ENCODE measurements at places on chromosomes 6 and 20.

DNA sequence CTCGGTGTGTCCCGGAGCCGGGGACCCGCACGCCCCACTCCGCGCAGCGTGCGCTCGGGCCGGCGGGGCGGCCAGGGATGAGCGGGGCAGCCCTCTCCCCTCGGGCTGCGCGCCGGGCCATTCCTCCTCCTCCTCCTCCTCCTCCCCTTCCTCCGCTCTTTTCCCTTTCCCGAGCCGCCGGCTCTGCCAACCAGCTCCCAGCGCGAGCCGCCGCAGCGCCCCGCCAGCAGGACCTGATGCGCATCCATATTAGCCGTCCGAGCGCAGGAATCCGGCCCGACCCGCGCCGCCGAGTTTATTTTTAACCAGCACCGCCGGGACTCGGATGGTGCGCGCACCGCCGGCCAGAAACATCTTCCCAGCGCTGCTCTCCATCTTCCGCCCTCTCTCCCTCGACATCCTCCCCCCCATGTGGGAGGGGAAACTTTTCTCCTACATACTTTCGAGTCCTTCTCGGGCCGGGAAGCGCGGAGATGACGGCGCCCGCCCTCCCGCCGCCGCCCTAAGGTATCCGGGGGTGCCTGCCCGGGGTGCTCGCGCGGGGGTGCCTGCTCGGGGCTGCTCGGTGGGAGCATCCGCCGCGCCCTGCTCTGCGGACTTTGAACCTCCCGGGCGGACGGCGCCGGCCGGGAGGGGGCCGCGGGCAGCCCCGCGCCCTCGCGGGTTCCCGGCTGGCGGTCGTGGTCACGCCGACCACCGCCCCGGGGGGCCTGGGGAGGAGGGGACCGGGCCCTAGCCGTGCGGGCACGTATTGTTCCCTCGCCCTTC is 619 bp downstream of the RREB1 start:
- no peak for DNase-seq

DNA sequence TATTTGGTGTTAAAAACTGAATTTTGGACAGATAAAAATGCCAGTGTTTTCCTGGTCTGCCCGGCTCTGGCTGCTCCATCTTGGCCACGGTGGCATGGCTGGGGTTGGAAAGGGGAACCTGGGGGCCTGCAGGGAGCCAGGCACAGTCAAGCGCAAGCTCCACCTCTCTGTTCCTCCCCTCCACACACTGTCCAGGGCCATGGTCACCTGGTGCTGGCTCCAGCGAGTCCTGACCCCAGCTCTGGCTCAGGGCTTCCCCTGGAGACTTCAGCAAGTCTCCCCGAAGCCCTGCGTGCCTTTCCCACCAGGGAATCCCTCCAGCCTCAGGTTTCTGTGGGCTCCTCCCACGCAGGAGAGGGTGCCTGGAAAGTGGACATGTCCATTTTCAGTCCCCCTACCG is 298.5 kb downstream of the QKI start:
- no peak for DNase-seq

- no peak for DNase-seq
These were observed 136.9 kb downstream of the PREX1 start for GRCh38 chr20:48690888-48691287.

DNA sequence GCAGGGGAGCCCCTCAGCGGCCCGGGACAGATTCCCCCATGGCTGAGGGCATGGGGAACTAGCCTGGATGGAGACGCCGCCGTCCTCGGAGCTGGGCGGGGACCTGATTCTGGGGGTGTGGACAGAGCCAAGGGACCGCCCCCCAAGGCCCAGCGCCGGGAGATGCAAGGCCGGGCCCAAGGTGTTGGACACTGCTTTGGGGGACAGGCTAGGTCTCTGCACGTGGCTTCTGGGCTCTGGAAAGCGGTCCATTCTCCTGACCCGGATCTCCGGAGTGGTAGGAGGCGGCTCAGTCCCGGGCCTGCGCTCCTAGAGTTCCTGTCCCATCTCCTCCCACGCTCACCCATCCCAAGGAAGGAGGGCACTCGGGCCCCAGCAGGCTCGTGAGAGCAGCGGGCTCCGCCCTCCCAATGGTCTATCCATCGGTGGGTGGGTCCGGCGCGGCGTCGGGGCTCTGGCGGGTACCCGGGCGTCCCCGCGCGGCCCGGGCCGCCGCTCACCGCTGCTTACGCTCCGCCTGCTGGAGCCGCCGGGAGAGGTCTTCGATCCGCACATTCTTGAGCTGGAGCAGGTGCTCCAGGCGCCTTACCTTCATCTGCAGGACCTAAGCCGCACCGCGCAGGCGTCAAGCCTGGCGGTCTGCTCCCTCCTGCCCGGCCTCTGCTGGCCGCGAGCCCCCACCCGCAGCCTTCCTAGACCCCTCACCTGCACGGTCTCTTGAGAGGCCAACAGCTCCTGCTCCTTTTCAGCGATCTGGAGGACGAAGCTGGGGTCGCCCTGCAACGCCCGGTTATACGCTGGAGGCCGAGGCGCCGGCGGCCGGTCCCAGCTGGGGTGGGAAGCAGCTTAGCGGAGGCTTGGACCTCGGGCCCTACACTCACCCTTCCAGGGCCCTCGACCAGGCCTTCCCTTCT is 3.3 kb downstream of the SPEF1 start:
- no peak for DNase-seq

DNA sequence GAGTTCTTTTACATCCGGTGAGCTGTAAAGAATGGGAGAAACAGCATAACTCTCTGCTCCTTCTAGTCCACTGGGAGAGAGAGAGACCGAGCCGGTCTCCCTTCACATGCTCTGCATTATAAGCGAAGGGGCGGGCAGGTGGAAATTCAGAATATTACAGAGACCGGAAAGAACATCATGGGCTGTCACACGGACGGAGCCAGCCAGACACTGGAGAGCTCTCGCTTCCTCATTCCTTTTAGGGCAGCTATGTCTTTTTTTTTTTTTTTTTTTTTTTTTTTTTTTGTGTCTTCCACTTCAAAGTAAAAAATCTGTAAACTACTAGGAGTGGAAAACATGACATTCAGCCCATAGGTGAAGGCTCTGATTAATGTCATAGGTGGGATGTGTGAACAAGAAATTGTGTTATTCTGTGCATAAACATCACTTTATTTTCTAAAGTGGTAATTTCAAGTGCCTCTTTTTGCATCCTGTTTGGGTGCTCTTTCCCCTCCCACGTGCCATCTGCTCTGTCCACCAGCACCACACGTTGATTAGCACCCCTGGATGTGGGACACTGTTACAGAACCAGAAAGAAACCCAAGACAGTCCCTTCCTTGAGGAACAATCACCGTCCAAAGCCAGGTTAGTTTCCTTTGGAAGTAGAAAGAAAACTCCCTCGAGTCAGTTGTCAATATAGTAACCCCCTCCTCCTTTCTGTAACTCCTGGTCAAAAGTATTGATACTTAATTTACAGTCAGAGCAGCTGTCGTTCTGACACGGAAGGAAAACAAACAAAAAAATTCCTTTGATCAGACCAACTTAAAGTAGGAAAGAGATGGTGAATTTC is at the start of gene TAGAP:
TAGAP (minus strand) TSS at position 93 of the 829 bp plus-strand sequence. CDS start 845 bp downstream, outside the sequence.
- no peak for DNase-seq

DNA sequence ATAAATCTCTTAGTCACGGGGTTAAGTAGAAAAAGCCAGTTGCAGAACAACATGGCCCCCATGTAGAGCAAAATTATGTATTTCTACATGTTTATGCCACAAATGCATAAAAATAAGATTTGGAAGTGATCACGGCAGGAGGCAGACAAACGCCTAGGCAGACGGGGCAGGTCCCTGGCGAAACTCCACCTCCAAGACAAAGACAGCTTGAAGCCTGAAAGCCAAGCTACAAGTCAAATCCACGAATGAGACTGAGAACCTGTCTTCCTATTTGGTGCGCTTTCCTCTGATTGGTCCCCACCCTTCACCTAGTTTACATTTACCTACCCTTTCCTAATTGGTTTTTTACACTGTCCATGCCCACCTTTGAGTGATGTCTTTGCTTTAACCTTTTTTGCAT is 28.7 kb upstream of the AHCY start:
- no peak for DNase-seq

DNA sequence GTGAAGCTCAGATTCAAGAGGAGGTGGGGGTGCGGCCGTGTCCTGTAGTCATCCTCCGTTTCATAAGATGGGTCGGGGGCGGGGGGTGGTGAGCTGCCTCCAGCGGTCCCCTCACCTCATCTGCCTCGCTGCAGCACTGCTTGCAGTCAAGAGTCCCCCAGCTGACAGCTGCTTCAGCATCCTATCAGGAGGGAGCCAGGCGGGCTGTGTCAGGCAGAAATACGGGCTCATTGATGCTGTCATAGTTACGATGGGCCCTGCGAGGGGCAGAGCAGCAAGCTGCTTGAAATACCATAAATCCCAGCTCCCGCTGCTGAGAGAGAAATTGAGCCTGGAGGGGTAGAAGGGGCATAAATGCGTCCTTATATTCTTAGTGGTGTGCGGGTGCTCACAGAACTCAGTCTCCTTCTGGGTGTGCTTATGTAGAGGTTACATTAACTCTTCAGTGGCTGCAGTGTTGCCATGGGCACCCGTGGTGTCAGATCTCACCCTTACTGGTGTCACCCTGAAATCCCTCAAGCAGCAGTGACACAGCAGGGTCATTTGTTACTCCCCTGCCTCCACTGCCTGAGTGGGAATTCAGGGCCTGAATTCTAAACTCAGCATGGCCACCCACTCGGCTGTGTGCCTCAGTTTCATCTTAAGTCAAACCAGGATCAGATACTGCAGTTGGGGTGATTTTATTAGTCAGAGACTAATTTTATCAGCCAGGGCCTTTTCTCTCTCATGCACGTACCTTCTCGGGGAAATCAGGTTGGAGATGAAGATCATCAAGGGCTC is 21.8 kb downstream of the CCDC167 start:
- DNase-seq: no peak

DNA sequence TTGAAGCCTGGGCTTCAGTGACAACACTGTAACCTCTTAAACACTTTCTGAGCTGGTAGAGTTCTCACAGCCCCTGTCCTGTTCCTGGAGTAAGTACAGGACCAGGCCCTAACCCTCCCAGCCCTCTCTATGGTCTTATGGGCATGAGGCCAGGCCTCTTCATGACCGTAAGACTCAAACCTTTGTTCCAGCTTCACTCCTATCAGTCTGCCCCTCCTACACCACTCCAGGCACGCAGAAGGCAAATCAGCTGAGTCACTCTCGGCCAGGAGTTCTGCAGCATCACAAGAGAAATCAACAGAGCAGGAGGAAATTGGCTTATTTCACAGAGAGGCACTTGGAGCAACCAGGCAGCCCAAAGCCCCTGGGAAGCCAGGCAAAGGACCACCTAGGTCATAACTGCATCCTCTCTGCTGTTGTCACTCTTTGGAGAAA is 25.3 kb upstream of the CHD6 start:
- DNase-seq: no peak

GRCh38 chr6:144696610-144697368 is 411.7 kb downstream of the UTRN start:
- no peak for DNase-seq

DNA sequence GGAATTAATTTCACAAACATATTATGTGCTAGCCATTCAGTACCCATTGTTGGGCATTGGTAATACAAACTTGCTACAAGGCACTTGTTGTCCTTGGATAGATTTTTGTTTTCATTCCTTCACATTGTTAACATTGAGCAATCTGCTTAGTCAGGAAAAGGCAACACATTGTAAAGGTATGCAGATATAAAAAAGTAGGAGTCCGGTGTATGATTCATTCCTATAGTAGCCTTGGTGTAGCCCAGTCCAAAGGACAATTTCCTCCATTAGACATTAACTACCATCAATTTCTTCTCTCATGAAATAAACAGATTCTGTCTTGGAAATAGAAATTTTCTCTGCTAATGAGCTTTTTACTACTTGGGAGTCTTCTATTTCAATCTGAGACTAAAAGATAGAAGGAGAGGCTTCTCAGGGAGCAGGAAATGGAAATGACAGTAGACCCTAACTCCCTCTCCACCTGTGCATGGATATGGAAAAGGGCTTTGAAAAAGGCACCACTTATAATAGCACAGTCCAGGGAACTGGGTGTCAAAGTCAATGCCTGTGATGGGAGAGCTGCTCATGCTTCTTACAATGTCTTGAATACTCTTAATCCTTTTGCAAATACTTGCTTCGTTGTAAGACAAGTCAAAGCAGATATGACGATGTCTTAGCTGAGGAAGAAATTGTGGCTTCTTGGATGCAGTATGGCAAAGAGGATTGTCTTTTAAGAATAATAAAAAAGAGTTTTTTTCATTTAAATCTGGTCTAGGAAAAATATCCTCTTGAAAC is 369.4 kb upstream of the CITED2 start:
- no peak for DNase-seq

- DNase-seq: no peak
These were observed 289.1 kb downstream of the TAF4 start for GRCh38 chr20:61776491-61777075.

DNA sequence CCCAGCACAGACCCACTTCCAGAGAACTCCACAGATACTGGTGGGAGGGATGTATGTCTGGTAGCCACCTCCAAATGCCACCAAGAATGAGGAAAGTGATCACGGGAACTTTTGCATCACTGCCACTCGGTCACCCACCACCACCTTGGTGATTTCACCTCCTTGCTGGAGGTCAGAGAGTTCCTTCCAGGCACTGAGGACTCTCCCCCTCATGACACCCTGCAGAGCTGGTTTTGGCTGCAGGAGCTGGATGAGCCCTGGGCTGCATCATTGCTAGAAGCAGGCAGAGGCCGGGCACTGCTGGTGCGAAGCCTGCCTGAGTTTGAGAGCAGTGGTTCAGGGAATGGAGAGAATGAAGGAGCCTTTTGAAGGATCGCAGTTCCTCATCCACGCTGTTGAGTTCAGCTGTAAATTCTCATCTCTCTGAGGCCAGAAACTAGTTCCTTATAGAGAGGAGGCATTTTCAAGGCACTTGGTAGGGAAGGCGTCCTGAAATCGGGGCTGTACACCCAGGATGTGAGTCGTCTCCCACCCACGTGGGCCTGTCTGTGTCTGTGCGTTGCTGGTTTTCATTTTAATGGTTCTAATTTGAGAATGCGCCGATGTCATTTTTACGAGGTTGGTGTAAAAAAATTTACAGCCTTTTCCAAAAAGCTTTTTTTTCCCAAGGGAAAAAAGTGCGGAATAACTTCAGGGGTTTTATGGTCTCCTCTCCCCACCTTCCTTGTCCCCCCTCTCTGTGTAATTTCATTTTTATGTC is 25.0 kb downstream of the FOXP4 start:
- DNase-seq: no peak

DNA sequence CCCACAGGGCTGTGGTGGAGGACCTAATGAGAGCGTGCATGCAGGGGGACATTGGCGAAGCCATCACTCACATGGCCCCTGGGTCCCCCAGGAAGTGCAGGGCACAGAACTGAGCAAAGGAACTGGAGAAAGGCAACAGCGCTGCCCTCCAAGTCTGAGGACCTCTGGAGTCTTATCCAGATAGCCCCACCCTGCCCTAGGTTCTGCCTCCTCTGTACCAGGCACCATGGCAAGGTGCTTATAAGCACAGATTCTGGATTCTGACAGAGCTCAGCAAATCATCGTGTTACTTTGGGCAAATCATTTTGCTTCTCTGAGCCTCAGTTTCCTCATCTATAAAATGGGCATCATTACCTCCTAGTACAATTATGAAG is 44.5 kb downstream of the SLC13A3 start:
- DNase-seq: no peak

- no peak for DNase-seq
These were observed 208.4 kb upstream of the DTNBP1 start for GRCh38 chr6:15871276-15871675.

- no peak for DNase-seq
These were observed 66.5 kb downstream of the MRPL14 start for GRCh38 chr6:44060612-44061374.

Data from NCI-H1048 (cell line).